ENCODE measurements at places on chromosomes 6 and 20. TPM values are rescaled to one million over a fixed set of nuclear protein-coding genes. Genes with fewer than 3 reads are reported as not detected.

Gene DDO
- 0.41 TPM for total RNA-seq

Gene AGER
- total RNA-seq: 0.82 TPM

Gene RIMS1
- 466 TPM for total RNA-seq

Gene BMP2
- 5.7 TPM for total RNA-seq

Gene CDK5RAP1
- 22.8 TPM for total RNA-seq

Gene SNX9
- total RNA-seq: 14.7 TPM

Gene OSBPL2
- 42.4 TPM for total RNA-seq

Gene IL17F
- not detected for total RNA-seq

Gene FERMT1
- total RNA-seq: 1.2 TPM

Gene TULP1
- total RNA-seq: not detected
